ENCODE measurements at places on chromosomes 3 and 15.

DNA sequence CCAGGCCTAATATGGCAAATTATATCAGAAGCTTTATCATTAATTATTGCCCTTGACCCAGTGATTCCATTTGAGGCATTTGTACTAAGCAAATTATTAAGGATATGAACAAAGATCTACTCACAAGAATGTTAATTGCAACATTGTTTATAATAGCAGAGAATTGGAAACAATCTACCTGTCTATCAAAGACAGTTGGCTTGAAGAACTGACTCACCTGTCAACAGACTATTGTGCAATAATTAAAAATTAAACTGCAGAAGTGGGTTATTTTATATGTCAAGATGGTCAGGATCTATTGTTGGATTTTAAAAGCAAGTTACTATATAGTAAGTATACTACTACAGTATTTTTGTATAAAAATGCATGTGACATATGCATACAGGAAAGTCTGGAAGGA is 6.7 kb upstream of the FETUB start:
- DNase-seq, result no peak

GRCh38 chr15:93553167-93553935 is 464.3 kb upstream of the RGMA start:
- peak; percentile 26 for DNase-seq

DNA sequence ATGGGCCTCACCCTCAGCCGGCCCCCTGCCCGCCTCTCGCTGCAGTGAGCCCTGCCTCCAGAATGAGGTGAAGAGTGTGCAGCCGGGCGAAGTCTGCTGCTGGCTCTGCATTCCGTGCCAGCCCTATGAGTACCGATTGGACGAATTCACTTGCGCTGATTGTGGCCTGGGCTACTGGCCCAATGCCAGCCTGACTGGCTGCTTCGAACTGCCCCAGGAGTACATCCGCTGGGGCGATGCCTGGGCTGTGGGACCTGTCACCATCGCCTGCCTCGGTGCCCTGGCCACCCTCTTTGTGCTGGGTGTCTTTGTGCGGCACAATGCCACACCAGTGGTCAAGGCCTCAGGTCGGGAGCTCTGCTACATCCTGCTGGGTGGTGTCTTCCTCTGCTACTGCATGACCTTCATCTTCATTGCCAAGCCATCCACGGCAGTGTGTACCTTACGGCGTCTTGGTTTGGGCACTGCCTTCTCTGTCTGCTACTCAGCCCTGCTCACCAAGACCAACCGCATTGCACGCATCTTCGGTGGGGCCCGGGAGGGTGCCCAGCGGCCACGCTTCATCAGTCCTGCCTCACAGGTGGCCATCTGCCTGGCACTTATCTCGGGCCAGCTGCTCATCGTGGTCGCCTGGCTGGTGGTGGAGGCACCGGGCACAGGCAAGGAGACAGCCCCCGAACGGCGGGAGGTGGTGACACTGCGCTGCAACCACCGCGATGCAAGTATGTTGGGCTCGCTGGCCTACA is 8.5 kb downstream of the GRM2 start:
- no peak for DNase-seq

DNA sequence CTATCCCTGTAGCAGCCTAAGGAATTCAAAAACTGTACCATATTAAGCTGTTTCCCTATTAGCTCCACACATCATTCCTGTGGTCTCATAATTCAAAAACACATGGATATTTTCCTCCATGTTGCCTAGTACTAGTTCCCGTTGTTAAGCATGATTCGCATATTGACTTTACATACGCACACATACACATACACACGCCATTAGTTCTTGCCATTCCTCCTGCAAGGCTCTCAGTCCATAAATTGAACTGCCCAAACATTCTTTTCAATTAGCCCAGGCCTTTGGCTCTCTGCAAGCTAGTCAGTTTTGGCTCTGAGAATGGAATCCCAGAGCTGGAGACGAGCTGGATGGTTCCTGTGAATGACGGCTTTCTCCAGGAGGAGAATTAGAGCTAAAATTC is 57.2 kb upstream of the RAD18 start:
- DNase-seq, result no peak

DNA sequence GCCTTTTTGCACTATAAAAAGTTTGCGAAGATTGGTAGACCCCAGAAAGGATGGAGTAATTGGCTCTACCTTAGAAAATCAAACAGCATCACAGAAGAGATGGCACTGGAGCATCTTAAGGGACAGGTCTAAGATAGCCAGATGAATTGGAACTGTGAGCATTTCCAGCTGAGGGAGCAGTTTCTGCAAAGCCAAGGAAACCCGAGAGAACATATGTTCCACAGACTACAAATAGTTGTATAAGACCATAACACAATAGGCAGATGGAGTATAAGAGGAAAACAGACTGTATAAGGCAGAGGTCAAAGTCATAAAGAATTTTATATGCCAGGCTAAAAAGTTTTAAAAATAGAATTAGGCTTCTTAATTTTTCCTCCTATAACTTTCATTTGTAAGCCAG is 46.0 kb downstream of the TSC22D2 start:
- peak; percentile 33 for DNase-seq

DNA sequence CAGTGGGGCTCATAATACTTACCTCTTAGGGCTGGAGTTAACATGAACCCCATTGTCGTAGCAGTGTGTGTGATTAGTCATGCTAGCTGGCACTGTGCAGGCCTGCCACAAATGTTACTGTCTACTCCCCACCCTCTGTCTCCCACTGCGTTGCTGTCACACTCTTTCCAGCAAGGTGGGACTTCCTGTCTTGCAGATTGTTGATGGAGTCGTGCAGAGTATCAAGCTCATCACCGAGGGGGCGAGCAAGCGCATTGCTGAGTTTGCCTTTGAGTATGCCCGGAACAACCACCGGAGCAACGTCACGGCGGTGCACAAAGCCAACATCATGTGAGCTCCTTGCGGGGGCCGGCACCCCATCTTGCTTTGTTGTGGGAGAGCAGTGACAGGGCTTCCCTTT is 12.9 kb downstream of the IDH3A start:
- DNase-seq, result no peak

DNA sequence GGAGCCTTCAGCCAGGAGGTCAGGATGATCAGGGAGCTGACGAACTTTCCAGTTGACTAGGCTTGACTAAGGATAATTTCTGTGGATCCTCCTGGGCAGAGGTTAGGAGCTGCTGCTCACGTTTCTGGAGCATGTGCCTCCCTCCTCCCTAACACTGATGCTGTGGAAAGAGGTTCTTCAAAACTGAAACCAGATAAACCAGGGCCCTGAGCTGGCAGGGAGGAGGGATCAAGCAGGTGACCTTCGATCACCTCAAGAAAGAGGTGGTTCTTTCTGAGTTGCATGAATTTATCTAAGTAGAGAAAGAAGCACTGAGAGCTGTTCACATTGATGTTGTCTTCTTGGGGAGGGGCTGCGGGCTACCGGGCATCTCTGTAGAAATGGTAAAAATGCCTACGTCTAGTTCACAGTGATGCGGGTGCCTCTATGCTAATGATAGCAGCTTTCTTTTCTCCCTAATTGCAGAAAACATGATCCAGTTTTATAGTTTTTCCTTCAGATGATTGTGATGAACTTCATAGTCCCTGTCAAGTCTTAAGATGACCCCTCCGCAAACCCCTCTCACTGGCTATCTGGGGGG is 332.7 kb upstream of the LRRFIP2 start:
- DNase-seq, result peak; percentile 1

DNA sequence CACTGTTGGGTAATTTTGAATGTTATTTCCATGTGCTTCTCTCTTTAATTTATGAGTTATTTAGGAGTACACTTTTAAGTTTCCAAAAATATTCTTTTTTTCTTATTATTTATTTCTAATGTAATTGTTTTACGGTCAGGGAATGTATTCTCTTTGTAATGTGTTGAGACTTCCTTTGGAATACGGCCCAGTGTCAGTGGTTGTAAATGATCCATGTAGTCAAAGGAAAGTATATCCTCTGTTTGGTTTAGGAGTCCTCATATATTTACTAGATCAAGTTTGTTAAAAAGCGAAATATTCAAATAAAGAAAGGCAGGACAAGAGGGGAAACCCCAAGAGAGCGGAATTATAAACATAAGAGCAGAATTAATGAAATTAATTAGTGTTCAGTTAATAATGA is 49.0 kb upstream of the ADGRG7 start:
- DNase-seq, result no peak

- no peak for DNase-seq
Observed at GRCh38 chr3:51382076-51382745, 2.9 kb upstream of the MANF start.

DNA sequence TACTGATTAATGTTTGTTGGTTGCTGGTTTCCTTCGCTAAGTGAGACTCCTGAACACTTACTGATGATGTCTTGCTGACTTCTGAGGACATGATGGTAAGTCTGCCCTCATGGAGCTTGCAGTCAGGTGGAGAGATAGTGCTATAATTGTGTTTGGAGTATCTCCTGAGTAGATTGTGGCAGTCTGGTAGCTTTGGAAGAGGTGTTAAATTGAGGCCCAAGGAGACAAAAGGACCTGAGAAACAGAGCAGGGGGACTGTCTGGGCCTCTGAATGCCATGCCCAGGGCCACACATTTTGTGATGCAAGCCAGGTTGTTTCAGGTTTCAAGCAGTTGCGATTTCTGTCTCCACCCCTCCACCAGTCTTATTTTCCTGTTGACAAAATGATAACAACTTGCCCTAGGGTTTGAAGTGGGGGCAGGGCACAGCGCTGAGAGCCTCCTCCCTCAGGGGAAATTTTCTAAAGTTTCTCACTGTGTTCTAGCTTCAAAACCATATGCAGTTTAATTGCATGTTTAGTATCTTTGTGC is 16.7 kb downstream of the SMAD3 start:
- DNase-seq, result no peak
